ENCODE measurements at places on chromosomes 3 and 15.

- no peak for DNase-seq
Observed at GRCh38 chr3:80285388-80285787, 517.6 kb upstream of the ROBO1 start.

DNA sequence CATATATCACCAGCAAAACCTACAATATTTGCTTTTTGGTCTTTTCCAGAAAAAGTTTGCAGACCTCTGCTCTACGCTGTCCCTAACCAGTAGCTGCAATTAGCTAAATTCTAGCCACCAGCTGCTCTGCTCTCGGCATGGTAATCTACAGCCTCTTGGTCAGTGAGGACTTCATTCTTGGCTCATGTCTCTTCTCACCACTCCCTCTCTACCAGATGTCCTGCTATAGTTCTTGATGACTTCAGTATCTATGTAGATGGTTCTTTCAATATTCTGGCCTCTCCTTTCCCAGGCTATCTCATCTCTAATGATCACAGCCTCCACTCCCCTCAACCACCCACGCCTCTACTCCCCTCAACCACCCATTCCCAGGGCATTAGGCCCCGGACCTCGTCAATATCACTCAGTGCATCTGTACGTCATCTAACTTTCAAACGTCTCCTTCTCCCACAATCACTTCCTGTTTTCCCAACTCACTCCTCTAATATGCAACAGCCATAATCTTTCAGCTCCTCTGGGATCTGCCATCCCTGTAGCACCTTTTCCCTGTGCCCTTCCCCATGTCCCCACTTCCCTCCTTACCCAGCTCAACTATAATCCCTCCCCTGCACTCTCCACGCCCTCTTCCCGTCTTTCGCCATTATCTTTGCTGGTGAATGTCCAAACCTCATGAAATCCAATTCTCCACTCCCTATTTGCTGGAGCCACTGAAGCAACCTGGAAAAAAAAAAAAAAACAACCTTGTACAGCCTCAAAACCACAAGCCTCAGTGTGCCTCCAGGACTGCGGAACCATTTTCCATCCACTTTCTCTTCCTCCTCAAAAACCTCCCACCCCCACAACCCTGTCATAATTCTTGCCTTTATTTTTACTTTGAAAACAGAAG is 429.4 kb upstream of the PROK2 start:
- no peak for DNase-seq

DNA sequence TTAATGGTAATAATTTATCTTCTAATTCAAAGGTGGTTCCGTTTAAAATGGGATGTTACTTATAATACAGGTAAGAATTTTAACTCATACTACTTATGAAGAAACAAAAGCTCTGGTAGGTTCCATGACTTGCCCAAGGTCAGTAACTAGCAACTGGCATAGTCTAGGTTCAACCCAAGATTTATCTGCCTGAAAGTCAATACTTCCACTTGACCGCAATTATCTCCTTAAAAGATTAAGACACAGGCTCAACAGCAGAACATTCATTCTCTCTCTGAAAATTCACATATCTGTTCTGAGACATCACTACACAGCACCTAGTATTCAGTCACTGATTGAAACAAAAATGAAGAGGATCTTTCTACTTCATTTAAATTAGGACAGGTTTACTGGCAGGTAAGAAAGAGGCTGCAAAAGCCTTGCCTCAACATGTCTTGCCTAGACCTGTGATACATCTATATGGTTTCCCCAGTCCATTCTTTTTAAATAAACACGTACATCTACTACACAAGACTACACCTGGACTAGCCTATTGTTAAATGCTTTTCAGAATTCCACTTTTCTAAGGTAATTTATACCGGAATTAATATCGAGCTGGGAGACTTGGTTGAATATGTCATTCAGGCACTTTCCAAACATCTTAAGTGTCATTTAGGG is 1.2 kb downstream of the CSNK1G1 start:
- no peak for DNase-seq

DNA sequence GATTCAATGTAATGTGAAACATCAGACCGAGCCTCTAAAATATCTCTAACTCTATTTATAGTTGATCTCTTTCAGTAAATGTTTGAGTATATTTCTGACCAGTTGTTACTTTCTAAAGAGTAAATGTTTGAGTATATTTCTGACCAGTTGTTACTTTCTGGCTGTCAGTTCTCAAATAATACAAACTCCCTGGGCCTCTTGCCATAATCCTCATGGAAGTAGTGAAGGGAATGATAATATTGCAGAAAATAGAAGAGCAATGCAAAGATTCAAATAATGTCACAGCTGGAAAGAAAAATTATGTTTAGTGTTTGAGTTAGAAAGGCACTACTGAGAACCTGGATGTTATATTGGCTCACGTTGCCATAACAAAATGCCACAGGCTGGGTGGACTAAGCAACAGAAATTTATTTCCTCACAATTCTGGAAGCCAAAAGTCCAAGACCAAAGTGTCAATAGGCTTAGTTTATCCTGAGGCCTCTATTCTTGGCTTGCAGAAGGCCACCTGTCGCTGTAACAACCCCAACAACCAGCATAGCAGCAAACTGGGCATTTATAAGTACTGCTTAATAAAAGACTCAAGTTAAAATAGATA is 470.6 kb upstream of the BCHE start:
- DNase-seq, result no peak

GRCh38 chr3:16511681-16512434 is 1.6 kb downstream of the RFTN1 start:
- peak; percentile 56 for DNase-seq

- no peak for DNase-seq
Observed at GRCh38 chr3:40754994-40755393, 230.2 kb downstream of the ZNF621 start.

- no peak for DNase-seq
Observed at GRCh38 chr3:72452745-72453144, 395.5 kb downstream of the SHQ1 start.

GRCh38 chr3:64122476-64122875 is 99.2 kb upstream of the PSMD6 start:
- DNase-seq, result no peak

GRCh38 chr3:73557986-73558726 is 66.6 kb downstream of the PDZRN3 start:
- DNase-seq, result no peak

GRCh38 chr15:59191855-59192237 is 14.8 kb upstream of the LDHAL6B start:
- no peak for DNase-seq

DNA sequence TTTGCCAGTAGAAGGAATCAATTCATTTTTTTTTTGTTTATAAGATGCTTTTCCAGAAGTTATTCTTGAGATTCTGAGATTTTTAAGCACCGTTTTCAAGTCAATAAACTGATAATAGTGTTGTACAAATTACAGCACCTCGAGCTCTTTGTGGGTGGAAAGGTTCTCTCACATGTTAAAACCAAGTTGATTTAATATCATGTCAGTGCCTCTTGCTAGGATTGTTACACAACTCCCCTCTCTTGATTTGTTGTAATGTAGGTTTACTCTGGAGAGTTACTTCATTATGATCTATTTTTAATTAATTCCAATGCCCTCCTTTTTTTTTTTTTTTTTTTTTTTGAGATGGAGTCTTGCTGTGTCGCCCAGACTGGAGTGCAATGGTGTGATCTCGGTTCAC is 25.8 kb upstream of the UBXN7 start:
- no peak for DNase-seq

DNA sequence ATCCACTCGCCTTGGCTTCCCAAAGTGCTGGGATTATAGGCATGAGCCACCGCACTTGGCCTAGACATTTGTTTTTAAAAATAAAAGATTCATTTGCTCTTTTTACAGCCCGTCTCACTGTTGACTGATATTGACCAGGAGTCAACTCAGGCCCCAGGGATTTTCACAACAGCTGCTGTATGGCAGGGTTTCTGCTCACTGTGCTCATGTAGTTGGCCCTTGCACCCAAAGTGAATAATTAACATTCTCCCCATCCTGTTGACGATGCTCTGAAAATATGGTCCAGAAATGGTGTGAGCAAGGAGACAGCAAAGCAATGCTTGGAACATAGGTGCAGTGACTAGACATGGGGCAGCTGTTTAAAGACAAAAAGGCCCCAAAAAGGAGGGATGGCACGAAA is 2.9 kb upstream of the CCR5 start:
- no peak for DNase-seq

DNA sequence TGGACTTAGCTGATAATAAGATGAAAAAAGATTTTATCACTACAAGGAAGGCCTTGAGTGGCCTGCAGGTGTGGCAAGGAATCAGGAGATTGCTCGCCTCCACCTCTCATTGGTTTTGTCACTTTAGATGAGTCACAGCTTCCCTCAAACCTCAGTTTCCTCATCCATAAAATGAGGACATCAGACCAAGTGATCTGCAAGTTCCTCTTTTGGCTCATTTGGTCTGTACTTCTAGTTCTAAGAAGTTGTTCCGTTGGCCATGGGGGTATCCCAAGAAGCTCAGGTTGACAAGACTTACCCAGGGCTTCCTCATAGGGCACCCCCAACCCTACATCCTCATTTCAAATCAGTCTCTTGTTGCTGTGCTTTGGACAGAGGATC is 254.1 kb downstream of the UACA start:
- DNase-seq, result no peak

DNA sequence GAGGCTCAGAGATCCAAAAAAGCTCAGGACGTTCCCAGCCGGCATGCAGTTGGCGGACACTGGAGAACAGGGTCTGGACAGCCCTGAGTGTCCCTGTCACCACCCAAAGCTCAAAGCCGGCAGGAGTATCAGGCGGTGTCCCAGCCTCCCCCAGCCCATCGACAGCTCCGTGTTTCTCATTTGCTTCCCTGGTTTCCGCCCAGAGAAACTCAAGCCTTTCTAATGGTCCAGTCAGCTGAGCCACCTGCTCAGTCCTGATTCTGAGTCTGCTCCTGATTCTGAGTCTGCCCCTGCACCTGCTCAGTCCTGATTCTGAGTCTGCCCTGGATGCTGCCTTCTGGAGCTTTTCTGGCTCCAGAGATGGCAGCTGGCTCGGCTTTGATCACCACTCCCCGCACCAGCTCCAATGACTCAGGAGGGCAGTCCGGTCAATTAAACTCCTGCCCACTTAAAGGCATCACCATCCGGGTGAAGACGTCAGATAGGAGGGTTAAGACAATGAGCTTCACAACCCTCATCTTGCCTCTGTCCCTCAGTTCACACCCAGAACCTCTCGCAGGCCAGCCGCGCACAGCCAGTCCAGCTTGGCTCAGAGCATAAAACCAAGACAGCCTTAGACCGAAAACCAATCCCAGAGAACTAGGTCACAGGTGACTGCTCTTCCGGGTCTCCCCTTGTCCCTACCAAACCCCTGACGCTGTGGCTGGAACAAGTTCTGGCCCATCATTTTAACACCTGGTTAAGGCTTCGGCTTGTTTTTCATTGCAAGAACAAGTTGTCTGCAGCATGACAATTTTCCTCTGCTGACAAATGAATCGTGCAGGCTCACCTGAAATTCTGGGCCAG is 6.8 kb downstream of the PCSK6 start:
- no peak for DNase-seq

DNA sequence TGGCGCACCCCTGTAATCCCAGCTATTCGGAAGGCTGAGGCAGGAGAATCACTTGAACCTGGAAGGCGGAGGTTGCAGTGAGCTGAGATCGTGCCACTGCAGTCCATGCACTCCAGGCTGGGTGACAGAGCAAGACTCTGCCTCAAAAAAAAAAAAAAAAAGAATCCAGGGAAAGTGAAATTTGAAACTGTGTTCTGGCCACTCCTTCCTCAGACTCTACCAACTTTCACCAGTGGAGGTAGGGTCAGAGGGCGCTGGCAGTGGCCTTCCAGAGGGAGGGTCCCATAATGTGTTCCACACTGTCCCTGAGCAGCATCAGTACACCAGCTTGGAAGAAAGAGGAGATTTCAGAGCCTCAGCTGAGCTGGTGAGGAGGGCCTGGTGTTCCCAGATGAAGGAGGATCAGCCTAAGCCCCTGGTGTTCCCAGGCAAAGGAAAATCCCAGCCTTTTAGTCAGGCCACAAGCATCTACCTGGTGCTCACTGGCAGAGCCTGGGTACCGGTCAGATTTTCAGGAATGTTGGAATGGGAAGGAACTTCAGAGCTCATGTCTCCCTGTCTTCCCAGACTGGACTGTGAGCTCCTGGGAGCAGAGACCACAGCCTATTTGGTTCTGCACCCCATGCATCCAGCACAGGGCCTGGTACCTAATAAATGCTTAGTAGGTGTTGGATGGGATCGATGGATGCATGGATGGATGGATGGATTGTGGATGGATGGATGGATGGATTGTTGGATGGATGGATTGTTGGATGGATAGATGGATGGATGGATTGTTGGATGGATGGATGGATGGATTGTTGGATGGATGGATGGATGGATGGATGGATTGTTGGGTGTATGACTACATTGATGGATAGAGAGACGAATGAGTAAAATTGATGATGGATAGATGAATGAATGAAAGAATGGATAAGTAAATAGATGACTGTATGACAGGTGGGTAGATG is 117.9 kb downstream of the CORO2B start:
- no peak for DNase-seq

DNA sequence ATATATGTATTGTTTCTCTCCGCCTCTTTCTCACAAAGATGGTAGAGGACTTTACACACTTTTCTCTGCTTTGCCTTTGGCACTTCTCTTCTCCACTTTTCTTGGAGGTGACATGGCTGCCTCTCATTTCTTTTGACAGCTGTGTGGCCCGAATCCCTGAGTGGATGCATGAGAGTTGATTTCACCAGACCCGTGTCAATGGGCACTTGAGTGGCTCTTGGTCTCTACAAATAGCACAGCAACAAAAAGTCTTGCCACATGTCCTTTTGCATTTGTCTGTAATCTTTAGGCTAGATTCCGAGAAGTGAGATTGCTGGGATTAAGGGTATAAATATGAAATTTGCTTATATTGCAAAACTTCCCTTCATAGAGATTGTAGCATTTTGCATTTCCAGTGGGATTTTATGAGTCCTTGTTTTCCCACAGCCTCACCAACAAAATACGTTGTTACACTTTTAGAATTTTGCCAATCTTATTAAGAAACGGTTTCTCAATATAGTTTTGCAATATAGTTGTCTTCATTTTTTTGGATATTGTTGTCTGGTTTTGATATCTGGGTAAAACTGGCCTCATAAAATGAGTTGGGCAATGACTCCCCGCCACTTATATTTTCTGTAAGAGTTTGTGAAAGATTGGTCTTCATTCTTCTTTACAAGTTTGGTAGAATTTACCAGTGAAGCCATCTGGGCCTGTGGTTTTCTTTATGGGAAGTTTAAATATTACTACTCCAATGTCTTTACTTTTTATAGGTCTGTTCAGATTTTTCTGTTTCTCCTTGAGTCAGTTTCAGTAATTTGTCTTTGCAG is 5.2 kb upstream of the TRPM1 start:
- DNase-seq, result no peak

- no peak for DNase-seq
Observed at GRCh38 chr3:4746241-4746958, 232.8 kb upstream of the BHLHE40 start.

- DNase-seq, result no peak
Observed at GRCh38 chr3:181773921-181774320, 62.2 kb downstream of the SOX2 start.

DNA sequence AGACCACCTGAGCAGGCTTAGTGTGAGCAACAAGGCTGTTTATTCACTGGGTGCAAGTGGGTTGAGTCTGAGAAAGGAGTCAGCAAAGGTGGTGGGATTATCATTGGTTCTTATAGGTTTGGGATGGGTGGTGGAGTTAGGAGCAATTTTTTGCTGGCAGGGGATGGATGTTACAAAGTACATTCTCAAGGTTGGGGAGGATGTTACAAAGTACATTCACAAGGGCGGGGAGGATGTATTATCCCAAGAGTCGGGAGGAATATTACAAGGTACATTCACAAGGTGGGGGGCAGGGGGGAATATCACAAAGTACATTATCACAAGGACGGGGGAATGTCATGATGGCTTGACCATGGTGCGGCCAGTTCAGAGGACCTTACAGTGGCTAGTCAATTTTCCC is 32.9 kb upstream of the OSBPL11 start:
- no peak for DNase-seq

- DNase-seq, result no peak
Observed at GRCh38 chr15:22877607-22878006, 39.1 kb downstream of the NIPA2 start.
